Right atrium auricular region (tissue), 2 donors: ENCODE measurements at places on chromosomes 5 and 9.

GRCh38 chr5:123673107-123673506, 161.1 kb downstream of the CSNK1G3 start:
- no peak for DNase-seq

DNA sequence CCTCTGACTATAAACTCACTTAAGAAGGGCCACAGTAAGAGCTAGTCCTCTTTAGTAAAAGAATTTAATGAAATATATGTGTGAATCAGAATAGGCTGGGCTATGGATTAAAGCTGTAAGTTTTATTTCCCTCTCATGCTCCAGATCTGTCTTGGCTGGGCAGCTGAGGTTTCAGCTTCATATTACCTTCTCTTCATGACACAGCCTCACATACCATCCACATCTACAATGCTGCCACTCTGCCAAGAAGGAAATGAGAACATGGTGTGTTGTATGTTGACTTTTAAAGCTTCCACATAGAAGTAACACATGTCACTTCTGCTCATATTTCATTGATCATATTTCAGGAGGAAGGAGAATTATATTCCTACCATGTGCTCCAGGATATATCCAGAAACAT, 776.0 kb upstream of the ACO1 start:
- no peak for DNase-seq

DNA sequence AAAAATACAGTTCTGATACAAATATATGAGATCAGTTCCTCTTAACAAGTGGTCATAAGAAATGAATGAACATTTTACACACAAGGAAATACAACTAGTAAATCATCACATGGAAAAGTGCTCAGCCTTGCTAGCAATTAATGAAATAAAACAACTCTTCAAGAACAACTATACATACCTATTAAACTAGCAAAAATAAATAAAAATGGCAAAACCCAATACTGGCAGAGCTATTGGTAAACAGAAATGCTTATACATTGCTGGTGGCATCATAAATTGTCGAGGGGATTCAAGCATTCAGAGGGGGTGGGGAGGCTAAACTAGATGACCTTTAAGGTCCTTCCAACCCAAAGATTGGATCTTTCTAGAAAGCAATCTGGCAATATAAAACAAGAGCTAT, 5.9 kb upstream of the FRRS1L start:
- DNase-seq: no peak

DNA sequence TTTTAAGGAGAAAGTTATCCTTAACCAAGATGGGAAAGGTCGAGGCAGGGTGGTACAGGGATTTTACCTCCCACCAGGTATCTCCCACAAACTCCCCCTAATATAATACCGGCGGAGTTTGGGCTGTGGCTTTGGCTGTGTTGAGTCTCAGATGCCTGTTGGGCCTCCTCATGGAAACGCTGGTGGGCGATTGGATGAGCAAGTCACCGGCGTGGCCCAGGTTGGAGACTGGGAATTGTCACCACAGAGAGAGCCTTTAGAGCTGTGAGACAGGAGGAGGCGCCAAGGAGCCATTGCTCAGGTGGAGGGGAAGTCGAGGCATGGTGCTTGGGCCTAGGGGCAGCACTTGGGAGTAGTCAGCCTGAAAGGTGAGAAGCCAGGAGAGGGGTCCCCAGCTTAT, 3.4 kb upstream of the CAMSAP1 start:
- DNase-seq: no peak

DNA sequence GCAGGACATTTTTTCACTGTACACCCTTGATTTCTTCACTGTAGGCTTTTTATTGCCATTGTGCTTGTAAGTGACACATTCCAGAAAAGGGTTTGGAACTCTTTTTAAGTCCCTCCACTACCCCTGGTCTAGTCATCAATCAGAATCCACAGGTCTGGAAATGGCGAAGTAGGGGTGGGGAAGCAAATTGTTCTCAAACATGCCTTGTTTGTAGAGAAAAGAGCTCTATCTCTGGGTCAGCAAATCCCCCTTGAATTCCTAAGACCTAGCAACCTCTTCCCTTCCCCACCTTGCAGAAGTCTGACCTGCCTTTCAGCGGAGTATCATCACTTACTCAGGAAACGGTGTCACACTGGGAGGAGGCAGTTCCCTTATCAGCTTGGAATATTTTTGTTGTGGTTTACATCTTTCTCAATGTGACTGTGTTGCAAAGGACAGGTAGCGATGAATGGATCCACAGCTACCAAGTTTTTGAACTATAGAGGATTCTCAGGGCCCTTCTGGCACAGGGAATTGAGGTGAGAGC, 3.2 kb downstream of the SH3RF2 start:
- no peak for DNase-seq

DNA sequence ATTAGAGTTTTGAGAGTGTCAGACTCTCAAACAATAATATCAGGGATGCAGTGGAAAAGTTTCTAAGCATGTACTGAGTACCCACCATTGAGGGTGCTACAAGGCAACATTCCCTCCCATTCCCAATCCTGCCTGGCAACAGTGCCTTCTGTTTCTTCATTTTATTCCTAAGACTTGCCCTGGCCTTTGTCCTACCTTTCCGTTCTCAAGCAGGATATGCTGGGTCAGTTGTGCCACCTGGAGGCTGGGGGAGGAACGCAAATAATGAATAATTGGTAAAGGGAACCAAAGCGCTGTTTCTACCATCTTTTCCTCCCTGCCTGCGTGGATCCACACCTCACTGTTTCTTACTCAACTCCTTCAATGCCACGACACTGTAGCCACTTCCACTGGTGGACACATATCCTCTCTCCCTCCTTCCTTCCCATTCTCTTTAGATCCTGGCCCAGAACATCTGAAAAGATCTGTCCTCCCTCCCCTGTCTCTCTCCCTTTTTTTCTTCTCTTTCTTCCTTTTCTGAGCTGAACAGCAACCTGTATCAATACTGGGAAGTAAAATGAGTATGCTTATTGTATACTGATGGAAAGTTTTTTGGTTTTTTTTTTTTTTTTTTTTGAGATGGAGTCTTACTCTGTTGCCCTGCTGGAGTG, 149.5 kb downstream of the C9orf152 start:
- no peak for DNase-seq
